ENCODE measurements at places on chromosomes 5 and 9. TPM values are rescaled to one million over a fixed set of nuclear protein-coding genes. Genes with fewer than 3 reads are reported as not detected.

Gene FGF1
- not detected for total RNA-seq

Gene SYK
- 24.2 TPM for total RNA-seq

Gene ACER2
- total RNA-seq = 3.0 TPM

Gene SUB1
- total RNA-seq = 75.2 TPM

Gene PTGS1
- total RNA-seq = 3.9 TPM

Gene SLC2A8
- 36.2 TPM for total RNA-seq

Gene NR6A1
- 4.7 TPM for total RNA-seq

Gene BNC2
- total RNA-seq = not detected

Gene IL33
- 0.03 TPM for total RNA-seq

Gene SRD5A1
- total RNA-seq = 41.9 TPM
